ENCODE measurements at places on chromosomes 16 and 17. TPM values are rescaled to one million over a fixed set of nuclear protein-coding genes. Genes with fewer than 3 reads are reported as not detected.

GRCh38 chr17:40542558-40543411, 22.5 kb downstream of the CCR7 start:
- H3K27me3 ChIP-seq, result no peaks in the 10 kb centered on the region
- H3K36me3 ChIP-seq, result no peaks in the 10 kb centered on the region
- peak; percentile 67 for DNase-seq
- H3K27ac ChIP-seq, result peak overlapping the region; percentile 75
- no peak overlapping the region for H3K4me3 ChIP-seq
- H3K4me1 ChIP-seq, result no peaks in the 10 kb centered on the region

GRCh38 chr17:51335883-51336822, 75.8 kb downstream of the UTP18 start:
- DNase-seq, result no peak
- H3K27ac ChIP-seq, result no peak overlapping the region
- H3K36me3 ChIP-seq, result no peaks in the 10 kb centered on the region
- H3K27me3 ChIP-seq, result no peaks in the 10 kb centered on the region

- H3K4me1 ChIP-seq, result peaks cover 5% of the 10 kb centered on the region
- peaks cover 23% of the 10 kb centered on the region for H3K27me3 ChIP-seq
- no peak overlapping the region for H3K27ac ChIP-seq
- DNase-seq, result no peak
These were observed 513 bp downstream of the ADAM11 start for GRCh38 chr17:44759086-44759915.

The GOSR2 gene
- total RNA-seq, result 39.4 TPM
